ENCODE measurements at places on chromosomes 12 and 14.

DNA sequence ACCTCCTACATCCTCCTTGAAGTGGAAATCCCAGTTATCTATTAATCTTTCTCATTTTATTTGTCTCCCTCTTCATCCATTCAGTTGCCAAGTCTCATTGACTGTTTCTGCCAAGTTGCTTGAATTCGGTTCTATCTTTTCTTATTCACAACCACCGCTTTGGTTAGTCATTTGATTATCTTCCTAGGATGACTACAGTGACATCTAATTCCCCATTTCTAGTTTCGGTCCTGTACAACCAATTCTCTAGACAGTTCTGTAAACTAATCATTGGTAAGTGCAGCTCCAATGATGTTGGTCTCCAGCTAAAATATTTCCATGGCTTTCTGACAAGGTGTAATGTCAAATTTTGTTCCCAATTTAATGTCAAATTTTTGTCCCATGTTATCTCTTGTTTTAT lies 220.1 kb downstream of the ADAMTS20 start:
- DNase-seq: no peak

- no peak for DNase-seq
Measured at GRCh38 chr12:105822131-105823105, 316.3 kb downstream of the NUAK1 start.

- no peak for DNase-seq
Measured at GRCh38 chr12:111361717-111362576, 6.9 kb downstream of the PHETA1 start.

DNA sequence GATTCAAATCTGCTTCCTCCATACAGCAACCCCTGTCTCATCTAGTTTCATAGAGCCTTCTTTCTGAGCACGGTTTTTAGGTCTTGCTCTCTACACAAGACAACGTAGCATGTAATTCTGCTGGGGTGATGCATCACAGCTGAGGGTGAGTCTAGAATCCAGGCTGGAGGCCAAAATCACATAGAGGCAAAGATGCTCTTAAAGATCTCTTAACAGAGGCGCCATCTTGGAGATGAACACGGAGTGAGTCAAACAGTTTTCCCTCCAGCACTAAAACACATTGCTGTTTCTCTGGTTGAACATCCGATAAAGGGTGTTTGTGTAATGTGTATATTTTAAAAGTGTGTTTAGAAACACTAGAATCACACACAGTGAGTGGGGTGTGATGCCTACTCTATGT lies 78.9 kb downstream of the NOS1 start:
- DNase-seq: no peak

DNA sequence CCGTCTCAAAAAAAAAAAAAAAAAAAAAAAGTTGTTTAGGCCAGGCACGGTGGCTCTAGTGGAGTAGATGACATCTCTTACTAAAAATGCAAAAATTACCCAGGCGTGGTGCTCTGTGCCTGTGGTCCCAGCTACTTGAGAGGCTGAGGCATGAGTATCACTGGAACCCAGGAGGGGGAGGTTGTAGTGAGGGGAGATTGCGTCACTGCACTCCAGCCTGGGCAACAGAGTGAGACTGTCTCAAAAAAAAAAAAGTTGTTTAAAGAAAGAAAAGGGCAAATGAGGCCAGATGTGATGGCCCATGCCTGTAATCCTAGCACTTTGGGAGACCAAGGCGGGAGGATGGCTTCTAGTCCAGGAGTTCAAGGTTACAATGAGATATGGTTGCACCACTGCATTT lies 36.6 kb upstream of the SPPL3 start:
- no peak for DNase-seq

- DNase-seq: no peak
Measured at GRCh38 chr14:104271391-104271790, 133.0 kb downstream of the KIF26A start.

DNA sequence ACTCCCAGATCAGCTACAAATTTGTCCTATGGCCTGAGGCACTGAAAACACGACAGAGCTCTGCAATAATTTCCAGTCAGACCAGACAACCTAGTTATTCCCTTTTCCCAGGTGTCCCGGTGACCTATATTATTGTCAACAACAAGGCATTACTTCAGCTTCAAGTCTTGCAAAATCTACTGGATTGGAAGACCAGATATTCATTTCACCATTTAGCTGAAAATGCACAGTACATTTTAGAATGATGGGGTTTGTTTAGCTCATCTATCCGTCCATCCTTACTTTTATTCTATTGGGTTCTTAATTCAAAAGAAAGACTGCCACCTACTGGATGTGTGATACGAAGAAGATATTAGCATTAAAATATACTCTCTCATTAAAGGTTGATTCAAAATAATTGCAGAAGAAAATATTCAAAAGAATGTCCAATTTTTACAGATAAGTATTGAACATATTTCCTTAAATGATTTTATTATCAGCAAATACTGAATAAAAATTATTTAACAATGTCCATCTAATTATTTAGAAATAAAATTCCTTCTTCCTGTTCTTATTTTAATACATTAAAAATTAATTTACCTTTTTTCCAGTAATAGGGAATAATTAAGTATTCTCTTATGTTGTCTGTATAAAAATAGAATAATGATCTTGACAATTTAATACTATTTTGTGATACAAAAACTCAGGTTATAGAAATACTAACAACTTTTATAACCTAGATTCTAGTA lies 244.9 kb upstream of the LRIG3 start:
- DNase-seq: no peak

DNA sequence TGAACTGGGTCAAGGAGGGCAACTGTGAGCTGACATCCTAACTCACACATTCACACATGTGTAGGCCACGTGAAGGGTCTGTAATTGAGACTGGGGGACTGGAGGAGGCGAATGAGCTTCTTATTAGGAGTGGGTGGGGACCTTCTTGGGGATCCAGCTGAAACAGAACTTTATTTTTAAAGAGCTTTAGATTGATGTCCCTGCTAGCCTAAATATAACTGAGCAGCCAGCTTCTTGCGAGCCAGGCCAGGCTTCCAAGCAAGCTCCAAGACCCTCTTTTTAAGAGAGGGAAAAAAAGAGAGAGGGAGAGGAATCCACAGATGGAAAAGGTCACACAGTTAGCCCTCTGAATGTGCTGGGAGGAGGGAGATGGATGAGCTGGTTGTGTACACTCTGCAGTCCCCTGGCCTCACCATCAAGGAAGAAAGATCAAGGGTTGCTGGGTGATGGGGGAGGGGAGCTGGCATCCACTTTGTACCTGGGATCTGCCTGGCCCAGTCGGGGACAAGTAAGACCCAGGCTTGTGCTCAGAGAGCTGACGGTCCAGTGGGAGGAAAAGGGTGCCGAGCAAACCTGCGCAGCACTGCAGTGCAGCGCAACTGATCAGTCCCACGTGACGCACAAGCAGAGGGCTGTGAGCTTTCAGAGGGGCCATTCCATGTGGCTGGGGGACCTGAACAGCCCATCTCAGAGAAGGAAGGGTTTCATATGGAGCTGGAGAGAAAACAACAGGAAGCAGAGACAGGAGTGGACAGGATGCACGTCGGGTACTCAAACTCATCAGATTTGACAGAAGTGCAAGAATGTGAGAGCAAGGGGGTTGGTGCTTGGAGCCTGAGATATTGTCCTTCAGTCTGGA lies 154.5 kb downstream of the ZFP36L1 start:
- DNase-seq: no peak

DNA sequence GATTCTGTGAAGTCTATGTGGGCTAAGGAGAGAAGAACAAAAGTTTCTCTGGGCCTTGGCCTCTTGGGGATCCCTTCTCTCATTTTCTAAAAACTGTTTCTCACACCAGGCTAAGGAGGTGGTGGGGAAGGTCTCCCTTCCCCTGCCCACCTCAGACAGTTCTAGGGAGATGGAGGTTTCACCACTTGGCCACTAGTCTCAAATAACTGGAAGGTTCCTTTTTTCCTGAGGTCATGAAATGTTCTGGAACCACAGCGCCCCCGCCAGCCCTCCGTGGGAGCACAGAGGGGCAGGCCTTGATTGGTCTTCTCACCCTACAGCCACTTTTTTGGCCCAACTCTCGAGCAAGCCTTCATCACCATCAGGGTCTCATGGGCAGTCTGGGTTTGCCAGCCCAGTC lies 12.6 kb downstream of the C12orf43 start:
- no peak for DNase-seq

DNA sequence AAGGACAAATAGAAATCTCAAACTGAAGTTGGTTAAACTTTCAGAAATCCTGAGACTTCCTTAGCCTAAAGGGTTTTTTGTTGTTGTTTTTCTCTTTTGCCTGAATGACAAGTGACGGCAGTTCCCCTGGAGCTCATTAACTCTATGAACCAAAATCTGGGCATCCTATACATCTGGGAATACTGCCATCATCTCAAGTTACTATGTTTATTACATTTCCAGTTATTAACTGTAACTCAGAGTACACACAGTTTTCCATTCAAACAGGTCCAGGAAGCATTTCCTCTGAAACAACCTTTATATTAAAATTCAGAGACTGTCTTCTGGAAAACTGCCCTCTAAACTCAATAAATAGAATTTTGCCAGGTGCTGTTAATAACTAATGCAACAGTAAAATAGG lies 55.6 kb upstream of the CDKL1 start:
- no peak for DNase-seq

GRCh38 chr12:96224219-96224615 lies 30.0 kb downstream of the ELK3 start:
- DNase-seq: no peak

GRCh38 chr12:117837737-117838050 lies 131.1 kb downstream of the KSR2 start:
- no peak for DNase-seq

DNA sequence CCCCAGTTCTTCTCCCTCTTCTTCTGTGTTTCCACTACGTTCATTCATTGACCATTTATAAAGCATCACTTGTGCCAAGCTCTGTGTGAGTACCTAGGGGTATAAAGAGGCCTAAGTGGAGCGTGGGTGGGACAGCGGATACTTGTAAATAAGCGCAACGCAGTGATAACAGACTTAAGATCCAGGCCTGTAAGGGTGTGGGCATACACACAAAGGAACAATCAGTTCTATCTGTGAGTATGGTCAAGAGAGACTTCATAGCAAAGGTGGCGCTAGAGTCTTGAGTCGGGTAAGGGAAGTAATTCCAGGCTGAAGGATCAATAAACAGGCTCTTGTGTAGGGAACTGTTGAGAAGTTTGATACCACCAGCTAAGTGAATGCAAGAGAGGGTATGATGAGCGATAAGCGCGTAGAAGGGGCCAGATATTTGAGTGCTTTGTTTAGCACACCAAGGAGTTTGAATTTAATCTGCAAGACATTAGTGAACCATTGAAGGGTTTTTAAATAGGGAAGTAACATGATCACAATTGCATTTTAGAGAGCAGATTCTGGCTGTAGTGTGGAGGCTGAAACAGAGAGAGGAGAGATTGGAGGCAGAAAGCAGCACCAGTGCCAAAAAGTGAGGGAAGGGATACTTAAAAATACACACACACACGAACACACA lies 1.0 kb upstream of the GXYLT1 start:
- no peak for DNase-seq

DNA sequence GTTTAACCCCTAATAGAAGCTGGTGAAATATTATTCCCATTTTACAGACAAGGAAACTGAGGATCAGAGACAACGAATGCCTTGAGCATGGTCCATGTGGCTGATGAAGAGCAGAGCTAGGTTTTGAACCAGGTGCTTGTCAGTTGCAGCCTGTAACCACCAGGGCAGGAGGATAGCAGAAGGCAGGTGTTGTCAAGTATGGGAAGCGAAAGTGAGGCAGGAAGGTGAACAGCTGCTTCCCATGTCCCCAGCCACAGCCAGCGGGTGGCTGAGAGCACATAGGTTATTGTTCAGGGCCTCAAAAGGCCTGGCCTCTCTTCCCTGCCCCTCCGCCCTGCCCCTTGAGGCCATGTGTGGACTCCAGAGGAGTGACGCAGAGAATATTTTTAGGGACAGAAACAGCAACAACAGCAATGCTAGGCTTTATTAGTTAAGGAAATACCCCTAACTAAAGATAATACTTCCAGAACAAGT lies 39.6 kb downstream of the IQSEC3 start:
- no peak for DNase-seq

- no peak for DNase-seq
Measured at GRCh38 chr12:20777420-20777819, 33.1 kb upstream of the SLCO1B3 start.

DNA sequence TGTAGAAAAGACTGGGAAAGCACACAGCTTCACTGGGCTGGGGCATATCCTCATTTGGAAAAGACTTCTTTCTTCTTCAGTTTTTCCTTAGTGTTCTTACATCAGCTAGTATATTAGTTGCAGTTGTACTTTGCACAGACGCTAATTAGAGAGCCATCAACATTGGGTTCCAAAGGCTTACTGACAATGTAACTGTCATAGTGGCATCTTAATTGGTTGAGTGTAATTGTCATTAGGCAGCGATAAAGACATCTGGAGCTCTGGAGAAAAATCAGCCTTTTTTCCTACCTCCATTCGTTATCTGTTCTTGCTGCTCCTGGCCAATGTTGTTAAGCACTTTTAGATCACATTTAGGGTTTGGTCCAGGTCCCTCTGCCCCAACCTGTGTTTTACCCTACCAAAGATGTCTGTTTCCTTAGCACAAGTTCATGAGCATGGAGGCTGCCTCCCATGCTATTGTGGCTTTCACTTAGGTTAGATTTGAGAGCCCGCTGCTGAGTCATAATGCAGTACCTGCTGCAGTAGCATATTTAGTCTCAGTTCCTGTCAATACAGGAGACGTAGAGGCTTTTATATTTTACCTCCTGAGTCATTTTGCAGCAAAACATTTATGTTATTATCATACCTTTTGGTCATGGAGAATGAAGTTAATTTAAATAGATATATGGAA lies 49.2 kb downstream of the FBXW8 start:
- no peak for DNase-seq

- DNase-seq: no peak
Measured at GRCh38 chr12:104514092-104514810, 57.5 kb downstream of the CHST11 start.

GRCh38 chr12:130916241-130916911 lies 37.3 kb upstream of the ADGRD1 start:
- no peak for DNase-seq

- DNase-seq: no peak
Measured at GRCh38 chr12:67710582-67710981, 62.0 kb downstream of the DYRK2 start.

DNA sequence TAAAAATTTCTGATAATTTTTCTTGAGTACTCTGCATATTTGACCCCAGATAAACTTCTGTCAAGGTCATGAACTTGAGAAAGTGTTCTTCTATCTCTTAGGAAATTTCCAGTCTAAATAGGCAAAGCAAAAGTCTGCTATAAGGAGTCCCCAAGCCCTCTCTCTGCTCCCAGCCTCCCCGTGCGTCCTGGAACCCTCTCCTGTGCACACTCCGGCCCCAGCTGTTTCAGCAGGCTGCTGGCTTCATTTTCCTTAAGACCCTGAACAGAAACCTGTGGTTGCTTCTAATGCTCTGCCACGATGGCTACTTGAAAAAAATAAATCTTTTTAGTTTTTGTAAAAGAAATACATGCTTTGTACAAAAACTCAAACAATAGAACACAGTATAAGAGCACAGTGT lies 14.7 kb downstream of the KRT2 start:
- no peak for DNase-seq

DNA sequence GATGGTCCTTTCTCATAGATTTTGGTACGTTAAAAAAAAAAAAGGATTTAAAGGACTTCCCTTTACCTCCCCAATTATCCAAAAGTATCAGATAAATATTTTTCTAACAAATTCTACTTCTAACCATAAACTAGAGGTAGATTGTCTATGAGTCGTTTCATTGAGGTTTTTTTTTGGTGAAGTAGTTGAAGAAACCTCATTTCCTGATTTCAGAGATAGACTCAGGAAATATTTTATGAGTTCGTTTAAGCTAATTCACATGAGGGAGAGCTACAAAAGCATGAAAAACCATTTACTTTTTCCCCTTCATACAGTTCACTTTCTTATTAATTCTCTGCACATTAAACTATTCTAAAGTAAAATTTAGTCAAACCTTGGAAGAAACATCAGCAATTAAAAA lies 112.5 kb downstream of the RALGAPA1 start:
- DNase-seq: no peak
